ENCODE measurements at places on chromosomes 12 and 14.

GRCh38 chr12:112216223-112216622, 90.9 kb downstream of the TRAFD1 start:
- no peak for DNase-seq

GRCh38 chr12:76069339-76069738, 15.1 kb downstream of the NAP1L1 start:
- DNase-seq: no peak

GRCh38 chr12:51863933-51864832, 15.7 kb upstream of the FIGNL2 start:
- DNase-seq: no peak

DNA sequence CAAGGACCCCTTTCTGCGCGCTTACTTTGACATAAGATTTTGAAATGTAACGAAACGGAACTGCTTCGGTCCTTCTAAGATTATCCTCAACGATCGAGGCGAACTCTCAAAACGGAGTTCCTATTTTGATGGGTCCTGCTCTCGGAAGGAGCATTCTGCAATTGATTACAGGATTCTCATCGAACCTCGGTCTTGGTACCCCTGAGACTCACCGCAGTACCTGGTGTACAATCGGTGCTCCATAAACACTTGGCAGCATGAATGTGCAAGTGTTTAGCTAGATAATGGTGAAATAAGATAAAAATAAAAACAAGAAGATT, 530 bp upstream of the NEMF start:
- DNase-seq: no peak

DNA sequence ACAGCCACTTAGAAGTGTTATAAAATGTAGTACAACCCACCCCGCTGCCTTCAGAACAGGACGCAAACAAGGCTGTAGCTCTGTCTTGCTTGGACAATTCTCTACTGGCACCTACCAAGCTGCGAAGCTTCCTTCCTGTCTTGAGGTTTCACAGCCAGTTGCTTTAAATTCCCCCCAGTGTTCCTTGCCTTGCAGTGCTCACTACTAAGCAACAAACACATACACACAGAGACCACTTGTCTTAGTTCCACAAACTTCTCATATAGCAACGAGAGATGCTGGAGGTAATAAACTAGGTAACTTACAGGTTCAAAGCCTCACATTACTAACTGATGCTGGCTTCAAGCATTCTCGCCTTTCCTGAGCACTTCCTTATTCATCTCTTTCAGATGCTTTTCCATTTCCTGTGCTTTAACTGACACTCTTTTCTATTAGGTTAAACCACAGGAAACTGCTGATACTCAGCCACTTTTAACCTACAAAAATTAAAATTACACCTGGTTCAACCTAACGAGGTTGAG, 91.5 kb upstream of the PTGDR start:
- no peak for DNase-seq

DNA sequence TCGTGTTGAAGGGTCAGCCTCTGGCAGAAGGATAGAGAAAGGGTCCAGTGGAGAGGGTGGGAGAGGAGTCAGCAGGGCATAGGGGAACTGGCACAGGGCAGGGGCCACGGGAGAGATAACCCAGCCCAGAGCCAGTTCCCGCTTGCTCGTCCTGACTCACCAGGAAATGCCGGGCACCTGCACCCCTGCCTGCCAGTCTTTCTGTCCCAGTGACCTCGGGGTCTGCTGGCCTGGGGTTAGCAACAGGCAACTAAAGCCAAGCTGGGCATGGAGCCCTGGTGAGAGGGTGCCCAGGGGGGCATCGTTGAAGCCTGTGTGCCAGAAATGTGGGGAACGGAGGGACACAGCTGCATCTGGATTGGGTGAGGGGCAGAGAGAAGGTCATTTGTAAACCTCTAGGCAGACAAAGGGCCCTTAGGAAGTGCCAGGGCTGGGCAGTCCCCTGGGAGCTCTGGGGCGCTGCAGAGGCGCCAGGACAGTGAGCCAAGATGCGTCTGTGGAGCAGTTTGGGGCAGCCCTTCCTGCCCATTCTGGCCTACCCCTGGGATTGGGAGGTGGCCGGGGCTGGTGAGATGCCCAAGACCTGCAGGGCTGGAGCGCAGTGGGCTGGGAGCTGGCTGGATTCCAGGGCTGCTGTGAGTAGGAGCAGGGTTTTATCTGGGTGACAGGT, 5.5 kb downstream of the TNFAIP2 start:
- DNase-seq: no peak

GRCh38 chr14:38964630-38965029, 138.4 kb downstream of the SEC23A start:
- DNase-seq: no peak

DNA sequence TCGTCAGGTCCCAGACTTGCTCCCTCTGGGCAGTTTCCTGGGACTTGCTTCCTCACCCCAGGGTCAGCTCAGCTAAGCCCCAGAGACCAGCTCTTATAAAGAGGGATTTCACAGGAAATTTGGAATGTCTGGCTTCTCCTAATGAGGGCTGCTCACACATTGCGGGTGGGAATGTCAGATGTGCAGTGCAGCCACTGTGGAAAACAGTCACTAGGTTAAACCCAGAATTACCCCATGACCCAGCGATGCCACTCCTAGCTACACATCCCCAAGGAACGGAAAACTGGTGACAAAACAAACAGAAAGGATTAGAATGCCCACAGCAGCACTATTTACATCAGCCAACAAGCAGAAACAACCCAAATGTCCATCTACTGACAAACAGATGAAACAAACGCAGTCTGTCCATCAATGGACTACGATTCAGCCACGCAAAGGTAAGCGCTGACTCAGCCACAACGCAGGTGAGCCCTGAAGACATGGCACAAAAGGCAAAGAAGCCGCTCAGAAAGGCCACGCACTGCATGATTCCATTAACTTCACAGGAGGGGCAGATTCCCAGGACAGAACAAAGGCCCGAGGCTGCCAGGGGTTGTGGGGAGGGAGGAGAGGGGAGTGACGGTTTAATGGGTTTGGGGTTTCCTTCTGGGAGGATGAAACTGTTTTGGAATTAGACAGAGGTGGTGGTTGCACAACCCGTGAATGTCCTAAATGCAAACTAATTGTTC, 63.0 kb downstream of the NCOR2 start:
- no peak for DNase-seq

DNA sequence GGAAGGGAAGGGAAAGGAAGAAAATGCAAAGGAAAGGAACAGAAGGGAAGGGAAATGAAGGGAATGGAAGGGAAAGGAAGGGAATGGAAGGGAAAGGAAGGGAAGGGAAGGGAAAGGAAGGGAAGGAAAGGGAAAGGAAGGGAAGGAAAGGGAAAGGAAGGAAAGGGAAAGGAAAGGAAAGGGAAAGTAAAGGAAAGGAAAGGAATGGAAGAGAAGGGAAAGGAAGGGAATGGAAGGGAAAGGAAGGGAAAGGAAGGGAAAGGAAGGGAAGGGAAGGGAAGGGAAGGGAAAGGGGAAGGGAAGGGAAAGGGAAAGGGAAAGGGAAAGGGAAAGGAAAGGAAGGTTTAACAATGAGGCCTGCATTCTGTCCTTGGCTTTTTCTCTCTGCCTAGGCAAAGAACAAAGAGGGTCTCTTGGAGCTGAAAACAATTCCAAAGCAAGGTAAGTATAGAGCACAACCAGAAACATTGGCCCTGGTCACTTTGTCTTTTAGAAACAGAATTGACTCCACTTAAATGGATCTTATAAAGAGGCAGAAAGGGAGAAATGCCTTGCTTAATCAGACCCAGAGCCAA, 525.9 kb upstream of the TMPO start:
- DNase-seq: no peak

GRCh38 chr14:57495416-57495815, 1.8 kb upstream of the CCDC198 start:
- DNase-seq: no peak

DNA sequence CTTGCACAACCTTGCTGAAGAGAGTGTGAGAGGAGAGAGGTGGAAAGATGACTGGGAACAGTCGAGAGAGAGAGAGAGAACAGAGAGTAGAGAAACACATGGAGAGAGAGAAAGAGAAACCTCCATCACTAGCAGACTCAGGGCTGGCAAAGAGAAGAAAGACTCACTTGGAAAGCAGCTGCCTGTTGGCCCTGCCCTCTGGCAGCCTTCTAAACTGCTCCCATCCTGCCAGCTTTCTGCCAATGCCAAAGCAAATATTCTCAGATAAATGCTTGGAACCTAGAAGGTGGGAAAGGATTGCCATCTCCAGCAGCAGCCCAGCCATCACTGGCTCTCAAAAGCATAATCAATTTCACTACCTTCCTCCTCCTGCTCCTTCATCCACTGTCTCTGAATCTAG, 107.9 kb upstream of the WSCD2 start:
- DNase-seq: no peak

DNA sequence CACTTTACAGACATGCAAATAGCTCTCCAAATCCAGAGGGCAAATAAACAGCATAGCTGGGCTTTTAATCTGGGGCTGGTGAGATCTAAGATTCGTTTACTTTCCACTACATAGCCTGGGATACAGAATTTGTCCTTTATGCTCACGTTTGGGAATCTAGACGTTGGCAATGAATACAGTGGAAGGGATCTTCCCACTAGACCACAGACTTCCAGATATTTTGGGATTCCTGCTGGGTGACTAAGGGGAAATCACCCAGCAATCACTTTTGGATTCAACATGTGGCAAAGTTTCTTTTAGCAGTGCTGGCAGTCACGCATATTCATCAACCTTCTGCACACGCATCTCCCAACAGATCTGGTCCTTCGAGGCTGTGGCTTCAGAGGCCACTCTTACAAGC, 23.5 kb downstream of the APPL2 start:
- DNase-seq: no peak

DNA sequence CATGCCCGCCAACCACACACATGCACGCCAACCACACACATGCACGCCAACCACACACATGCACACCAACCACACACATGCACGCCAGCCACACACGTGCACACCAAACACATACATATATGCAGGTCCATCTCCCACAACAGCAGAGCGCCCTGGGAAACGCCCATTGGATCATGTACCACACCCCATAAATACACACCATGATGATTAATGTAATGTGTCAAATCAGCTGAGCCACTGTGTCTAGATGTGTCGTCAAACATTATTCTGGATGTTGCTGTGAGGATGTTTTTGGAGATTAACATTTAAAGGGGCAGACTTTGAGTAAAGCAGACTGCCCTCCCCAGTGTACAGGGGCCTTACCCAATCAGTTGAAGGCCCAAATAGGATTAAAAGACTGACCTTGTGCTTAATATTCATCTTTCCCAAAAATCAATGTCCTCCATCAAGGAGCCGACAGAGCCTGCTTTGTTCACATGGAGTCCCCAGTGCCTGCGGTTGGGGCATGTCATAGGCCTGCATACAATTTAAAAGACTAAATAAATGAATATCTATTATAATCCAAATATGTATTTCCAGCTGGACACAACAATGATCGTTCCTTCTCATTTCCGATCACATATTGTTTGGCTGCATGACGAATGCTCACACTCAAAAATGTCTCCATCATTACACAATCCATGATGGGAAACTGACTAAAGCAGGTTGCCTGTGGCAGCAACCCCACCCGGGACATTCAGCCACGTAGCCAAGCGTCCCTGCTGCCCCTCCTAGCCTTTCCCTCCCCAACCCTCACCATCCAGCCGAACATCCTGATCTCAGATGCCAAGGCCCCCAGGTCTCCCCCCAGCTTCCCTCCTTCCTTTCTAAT, 23.2 kb upstream of the BDKRB2 start:
- no peak for DNase-seq

DNA sequence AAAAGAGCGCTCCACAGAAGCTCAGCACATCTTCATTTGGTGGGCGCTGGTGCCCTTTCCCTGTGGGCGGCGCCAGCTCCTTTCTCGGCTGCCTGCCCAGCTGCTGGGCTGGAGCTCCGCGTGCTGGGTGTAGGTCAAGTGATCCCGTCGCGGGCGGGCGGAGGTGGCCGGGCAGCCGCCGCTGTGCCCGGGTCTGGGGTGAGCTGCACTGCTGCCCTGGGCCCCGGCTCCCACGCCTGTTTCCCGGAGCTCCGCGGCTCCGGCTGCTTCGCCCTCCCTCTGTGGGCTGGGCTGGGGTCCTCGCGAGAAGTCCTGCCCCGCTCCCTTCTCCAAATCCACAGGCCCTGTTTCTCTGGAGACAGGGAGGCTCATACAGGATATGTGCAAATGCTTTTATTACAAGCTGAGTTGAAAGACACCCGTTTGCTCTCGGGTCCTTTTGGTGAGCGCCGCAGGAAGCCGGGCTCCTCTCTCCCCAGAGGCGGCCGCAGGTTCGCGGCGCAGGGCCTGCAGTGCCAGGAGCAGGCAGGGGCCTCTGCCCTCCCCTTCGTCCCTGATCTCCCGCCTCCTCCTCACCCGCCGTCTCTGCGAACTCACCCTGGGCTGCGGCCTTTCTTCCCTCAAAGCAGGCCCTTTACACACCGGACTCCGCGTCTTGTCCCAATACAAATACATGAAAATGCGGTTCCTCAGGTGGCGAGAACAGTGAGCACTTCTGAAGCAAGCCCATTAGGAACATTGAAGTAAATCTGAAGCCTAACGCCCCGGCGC, 67.8 kb upstream of the CAPRIN2 start:
- DNase-seq: no peak

DNA sequence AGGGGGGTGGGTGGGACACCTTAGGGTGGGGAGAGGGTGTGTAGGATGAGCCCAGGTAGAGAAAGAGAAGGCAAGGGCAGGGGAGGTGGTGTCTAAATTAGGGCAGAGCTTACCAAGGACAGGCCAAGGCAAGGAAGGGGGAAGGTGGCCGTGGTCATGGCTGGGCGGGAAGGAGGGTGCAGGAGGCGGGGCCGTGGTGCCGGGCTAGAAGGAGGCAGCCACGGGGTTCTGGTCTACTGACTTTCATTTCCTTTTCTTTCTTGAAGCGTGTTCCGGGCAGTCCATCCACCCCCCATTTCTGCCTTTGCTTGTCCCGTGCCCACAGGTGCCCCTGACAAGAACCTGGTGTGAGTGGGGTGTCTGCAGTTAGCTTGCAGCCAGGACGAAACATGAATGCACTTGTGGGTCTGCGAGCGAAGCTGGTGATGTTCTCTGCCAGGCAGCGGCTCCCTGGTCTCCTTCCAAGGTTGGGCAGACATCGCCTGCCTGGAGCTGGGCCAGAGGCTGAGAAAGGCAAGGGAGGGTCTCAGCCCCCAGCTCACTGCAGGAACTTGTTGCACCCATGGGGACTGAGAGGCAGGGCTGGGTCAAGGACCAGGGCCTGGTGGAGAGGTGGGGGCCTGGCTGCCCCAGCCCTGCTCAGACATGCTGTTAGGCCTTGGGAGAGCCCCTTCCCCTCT, 58.2 kb downstream of the KIF26A start:
- DNase-seq: no peak

GRCh38 chr12:3083241-3083920, 6.2 kb downstream of the TSPAN9 start:
- DNase-seq: no peak

All from esophagus squamous epithelium (tissue), 5 donors.